ENCODE measurements at places on chromosomes 11 and 22.

DNA sequence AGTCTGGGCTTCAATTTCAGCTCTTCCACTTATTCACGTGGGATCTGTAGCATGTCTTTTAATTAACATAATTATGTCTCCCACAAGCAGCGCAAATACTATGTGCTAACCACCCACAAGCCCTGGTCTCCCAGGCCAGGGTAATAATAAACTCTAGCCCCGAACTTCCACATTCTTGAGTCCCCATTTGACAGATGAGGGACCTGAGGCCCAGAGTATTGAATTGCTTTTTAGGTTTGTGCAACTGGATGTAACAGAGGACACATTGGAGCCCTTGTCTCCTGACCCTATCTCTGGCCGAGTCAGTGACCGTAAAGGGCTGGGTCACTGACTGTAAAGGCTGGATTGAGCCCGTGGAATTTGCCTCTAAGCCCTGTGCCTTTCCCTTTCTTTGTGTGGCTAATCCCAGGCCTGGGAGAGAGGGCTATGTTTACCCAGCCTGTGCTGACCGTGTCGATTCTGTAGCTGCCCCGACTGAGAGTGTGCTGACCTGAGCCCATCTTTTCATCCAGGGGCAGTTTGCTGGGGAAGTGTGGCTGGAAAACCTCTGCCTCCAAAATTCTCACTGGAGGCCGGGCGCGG is 3.9 kb downstream of the CRYBB2 start:
- DNase-seq: no peak

- DNase-seq: no peak
These were observed 12.7 kb downstream of the MAFF start for GRCh38 chr22:38214302-38215056.

DNA sequence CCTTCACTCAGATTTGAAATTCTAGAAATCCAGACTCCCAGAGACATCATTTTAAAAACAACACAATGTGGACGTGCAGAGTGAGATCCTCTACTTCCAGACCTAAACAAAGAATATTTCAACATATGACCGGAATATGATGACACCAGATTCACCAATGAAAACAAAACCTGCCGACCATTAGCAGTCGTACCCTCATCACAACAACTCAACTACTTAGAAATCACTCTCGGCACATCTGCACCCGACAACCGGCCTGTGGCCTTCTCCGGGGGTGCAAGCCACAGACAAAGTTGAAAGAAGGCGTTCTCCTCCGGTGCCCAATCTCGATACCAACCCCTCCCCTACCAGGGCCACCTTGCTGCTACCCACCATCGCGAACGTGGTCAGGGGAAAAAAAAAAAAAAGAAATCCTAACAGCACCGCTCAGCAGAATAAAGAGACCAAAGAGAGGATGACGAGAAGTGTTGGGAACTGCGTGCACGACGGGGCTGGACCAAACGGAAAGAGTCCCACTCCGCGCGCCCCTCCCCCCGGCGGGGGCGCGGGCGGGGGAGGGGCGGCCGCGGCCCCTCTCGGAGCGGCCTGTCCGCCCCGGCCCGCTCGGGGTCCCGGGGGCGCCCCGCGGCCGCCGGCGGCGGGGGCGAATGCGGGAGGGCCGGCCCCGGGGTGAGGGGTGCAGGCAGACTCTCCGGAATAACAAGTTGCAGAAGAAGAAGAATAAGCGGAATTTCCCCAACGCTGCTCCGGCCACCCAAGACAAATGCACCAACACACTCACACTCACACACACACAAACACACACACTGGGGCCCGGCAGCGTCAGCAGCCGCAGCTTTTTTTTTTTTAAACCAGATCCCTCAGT is 1.7 kb downstream of the PHF21A start:
- peak; percentile 29 for DNase-seq

DNA sequence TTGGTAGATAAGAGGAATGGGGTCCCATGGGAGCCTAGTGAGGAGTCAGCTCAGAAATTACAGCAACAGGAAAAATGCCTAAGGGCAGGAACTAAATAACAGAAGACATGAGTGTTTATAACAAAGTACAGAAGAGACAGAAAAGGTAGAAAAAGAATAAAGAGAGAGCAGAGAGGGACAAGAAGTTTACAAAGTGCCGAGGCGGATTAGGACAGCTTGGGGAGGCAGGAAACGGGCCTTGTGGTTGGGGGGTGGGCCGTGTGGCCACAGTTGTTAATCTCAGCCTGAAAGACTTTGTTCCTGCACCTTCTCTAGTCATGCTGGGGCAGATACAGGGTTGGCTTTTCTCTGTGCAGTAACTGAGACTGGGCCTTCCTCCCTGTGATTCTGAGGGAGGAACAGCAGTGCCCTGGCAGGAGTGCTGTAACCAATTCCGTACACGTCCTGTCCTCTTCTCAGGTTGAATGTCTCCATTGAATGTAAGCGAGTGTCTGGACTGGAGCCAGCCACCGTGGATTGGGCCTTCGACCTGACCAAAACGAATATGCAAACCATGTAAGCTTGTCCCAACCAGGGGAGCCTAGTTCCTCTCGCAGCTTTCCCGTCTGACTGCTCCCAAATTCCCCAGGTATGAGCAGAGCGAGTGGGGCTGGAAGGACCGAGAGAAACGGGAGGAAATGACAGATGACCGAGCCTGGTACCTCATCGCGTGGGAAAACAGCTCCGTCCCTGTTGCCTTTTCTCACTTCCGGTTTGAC is 13.2 kb downstream of the NAA40 start:
- DNase-seq: no peak

GRCh38 chr11:68821670-68822069 is 20.0 kb downstream of the CPT1A start:
- no peak for DNase-seq

DNA sequence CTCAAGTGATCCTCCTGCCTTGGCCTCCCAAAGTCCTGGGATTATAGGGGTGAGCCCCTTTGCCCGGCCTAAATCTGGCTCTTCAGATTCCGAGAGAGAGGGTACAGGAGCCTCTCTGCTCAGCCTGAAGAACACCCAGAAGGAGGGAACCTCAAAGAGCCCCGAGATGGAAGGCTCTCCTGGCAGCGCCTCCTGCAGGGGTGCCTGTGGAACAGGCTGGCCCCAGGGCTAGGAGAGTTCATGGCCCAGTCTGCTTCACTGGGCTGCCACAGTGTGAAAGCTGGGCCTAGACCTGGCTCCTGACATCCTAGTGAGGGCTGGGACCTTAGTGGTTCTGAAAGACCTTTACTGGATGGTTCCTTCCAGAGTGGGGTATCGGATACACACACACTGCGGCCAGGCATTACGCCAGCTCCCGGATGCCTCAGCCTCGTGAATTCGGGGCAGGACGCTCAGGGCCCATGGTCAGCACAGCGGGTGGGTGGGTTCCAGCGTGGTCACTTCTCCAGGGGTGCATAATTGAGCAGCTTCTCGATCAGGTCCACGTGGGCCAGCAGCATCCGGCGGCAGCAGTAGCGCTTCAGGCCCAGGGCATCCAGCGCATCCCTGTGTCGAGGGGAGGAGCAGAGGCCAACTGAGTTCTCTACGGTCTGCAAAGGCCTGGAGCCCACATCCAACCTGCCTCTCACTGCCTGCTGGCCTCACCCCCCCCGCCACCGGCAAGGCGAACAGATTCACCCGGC is 2.3 kb downstream of the POLR2L start:
- no peak for DNase-seq

GRCh38 chr11:33703788-33704187 is 3.2 kb upstream of the C11orf91 start:
- DNase-seq: no peak

DNA sequence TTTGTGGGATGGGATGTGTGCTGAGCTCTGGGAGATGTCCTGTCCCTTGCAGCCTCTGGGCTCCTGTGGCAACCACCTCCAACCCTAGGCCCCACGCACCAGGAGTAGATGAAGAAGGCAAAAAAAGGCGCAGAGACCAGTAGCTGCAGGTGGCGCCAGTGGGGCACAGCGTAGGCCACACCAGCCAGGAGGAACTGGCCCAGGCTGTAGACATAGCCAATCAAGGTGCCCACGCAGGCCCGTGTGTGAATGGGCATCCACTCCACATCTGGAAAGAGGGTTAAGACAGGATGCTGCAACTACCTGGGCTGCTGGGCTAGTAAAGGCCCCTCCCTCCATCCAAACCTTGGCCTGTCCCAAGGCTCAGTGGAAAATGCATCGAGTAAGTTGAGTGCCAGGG is 3.0 kb downstream of the SLC22A6 start:
- no peak for DNase-seq

DNA sequence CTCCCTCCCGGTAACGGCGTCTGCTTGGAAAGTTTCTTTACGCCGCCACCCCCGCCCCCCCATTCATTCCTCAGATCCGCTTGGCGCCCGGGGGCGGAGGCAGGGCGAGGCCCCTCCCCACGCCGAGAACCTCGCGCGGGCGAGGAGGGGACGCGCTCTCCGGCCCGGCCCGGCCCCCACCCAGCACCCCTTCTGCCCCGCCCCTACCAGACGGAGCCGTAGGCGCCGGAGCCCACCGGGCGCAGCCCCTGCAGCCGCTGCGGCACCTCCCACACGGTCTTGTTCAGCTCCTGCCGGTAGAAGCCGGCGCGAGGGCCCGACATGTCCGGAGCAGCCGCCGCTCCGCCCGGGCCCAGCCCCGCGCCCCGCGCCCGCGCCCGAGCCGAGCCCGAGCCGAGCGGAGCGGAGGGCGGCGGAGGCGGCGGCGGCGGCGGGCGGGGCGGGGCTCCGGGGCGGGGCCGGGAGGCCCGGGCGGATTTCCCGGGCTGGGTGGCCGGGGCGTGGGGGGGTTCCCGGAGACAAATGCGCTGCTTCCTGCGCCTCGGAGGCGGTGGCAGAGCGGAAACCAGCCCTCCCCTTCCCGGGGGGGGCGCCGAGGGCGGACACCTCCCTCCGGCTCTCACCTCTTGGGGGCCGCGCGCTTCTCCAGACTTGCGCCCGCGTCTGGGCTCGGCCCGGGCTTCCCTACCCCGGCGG is at the start of gene MAPK11:
TSS of gene MAPK11 (minus strand) at position 411 of the 696 bp plus-strand sequence. CDS start at position 323, 88 bp downstream.
- DNase-seq: no peak

- DNase-seq: no peak
These were observed 79.2 kb downstream of the TRMU start for GRCh38 chr22:46414704-46415103.

- DNase-seq: no peak
These were observed 42.7 kb upstream of the FGF3 start for GRCh38 chr11:69861901-69862300.

Measured in RWPE1 (cell line).